Keratinocyte (primary cell): ENCODE measurements at places on chromosomes 5 and 9. TPM values are rescaled to one million over a fixed set of nuclear protein-coding genes. Genes with fewer than 3 reads are reported as not detected.

The CD180 gene
- polyA plus RNA-seq: not detected in 3 replicates

DNA sequence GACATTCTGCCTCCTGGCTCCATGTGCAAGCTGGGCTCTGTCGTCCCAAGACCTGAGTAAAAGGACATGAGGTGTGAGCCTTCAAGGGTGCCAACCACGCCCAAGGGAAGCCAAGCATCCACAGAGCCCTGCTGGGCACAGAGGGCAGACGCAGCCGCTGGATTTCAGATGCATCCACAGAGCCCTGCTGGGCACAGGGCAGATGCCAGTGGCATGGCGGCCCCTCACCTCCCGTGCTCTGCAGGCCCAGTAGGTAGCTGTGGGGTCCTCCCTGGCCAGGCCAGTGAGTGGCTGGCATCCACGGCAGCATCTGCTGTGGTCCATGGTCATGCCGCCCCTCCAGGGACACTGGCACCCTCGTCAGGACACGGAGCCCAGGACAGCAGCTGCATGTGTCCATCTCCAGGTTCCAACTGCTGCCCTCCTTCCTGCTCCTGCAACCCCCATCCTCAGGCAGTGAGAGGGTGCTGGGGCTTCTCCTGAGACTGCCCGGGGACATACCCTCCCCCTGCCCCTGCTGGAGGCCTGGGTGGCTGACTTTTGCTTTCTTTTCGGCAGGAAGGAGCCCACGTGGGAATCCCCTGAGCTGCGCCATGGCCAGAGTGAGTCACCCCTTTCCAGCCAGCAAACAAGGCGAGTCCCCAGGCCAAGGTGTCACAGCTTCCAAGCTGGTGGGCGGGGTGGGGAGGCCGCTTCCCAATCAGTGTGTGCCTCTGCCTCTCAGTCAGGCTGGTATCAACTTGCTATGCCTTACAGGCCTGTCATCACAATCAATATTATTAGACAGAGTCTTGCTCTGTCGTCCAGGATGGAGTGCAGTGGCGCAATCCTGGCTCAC lies 4.0 kb upstream of the TRAF2 start:
- DNase-seq: peak; percentile 72

GRCh38 chr5:136769900-136770684 lies 404.7 kb upstream of the TRPC7 start:
- DNase-seq: peak; percentile 1

DNA sequence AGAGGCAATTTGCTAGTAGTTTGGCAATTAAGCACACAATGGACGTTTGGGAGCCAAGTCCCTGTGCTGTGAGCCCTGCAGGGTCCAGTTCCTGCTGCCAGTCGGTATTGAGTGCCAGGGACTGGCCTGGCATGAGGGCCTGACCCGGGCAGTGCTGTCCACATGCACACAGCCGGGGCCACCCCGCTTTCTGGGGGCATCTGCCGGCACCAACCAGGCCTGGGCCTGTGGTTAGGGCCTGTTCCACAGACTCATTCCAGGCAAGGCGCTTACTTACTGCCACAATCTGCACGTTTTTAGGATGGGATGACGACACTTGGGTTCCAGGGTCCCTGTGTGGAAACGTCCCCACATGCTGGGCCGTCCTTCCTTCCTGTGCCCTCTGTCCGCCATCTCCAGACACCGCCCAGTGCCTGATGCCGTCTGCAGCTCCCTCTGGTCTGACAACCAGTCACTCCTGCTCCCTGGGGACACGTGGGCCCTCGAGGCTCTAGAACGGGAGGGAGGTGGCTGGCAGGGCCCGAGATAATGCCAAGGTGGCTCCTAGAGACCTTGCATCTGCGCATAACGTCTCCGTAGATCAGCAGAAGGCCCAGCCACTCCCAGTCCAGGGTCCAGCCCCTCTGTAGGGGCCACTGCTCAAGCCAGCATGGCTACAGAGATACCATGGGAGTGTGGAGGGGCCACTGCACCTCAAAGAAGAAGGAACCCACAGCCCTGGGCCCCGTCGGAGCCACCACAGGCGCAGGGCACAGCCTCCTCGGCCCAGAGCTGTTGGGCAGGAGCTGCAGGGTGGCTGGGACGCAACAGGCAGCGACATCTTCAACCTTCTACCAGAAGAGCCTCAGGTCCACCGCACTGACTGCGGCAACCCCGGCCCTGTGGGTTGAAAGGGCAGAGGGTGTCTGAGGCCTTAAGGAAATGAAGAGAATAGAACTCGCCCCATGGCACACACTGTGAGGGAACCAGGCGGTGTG lies 24.7 kb downstream of the SLC9A3 start:
- DNase-seq: no peak

The KIF12 gene
- polyA plus RNA-seq: 1.3 to 2.3 TPM (median 1.5 TPM) in 3 replicates

The ACOT12 gene
- 0.06 TPM in 1 of 3 replicates, not detected in the others for polyA plus RNA-seq

DNA sequence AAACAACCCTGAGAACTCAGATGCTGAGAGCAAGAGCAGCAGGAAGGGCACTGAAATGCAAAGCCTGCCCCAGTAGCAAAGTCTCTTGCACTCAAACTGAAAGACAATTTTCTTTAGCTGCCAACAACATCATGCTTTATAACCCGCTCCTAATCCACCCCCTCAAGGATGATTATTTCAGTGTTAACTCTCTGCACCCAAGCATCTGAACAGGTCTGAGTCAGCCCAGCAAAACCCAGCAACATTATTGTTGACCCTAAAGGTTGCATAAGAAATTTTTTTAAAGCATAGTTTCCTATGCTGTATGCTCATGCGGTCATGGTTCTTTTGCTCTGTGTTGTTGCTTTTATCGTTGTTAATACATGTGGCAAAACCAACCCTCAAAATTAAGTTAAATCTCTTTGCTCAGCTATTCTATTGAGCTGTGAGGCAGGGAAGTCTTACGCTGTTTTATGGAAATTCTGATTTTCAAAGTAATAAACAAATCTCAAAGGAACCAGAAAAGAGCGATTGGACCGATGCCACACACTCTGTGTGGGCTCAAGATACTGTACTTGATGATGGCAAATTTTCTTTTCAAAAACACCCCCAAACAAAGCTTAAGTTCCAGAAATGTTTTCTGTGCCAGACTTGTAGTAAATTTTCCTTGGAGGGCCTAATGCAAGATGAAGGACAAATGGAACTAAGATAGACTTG lies 440.6 kb upstream of the MPDZ start:
- no peak for DNase-seq

DNA sequence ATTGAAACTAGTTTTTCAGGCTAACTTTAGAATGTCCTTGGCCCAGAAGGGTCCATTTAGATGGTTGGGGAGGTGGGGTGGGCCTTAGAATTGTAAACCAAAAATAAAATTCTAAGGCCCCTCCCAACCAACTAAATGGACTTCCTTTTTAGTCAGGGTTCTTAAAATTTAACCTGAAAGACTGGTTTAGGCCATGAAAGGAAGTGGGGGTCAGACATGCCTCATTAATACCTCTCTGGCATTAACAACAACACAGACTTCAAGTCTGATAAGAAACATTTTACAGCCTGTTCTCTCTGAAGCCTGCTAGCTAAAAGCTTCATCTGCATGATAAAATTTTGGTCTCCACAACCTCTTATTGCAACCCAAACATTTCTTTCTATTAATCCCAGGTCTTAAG lies 65.5 kb upstream of the TNC start:
- no peak for DNase-seq

DNA sequence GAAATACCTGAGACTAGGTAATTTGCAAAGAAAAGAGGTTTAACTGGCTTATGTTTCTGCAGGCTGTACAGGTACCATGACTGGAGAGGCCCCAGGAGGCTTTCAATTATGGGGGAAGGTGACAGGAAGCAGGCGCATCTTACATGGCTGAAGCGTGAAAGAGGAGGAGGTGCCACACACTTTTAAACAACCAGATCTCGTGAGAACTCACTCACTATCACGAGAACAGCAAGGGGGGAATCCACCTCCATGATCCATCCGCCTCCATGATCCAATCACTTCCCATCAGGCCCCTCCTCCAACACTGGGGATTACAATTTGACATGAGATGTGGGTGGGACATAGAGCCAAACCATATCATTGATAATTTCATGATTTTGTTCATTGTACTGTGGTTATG lies 2.5 kb upstream of the MED27 start:
- no peak for DNase-seq

GRCh38 chr5:53334431-53334941 lies 145.9 kb upstream of the FST start:
- DNase-seq: peak; percentile 97

The SH3TC2 gene
- polyA plus RNA-seq: 13.8 to 19.0 TPM (median 18.9 TPM) in 3 replicates

GRCh38 chr9:90895786-90896185 lies 94.2 kb downstream of the SYK start:
- no peak for DNase-seq

DNA sequence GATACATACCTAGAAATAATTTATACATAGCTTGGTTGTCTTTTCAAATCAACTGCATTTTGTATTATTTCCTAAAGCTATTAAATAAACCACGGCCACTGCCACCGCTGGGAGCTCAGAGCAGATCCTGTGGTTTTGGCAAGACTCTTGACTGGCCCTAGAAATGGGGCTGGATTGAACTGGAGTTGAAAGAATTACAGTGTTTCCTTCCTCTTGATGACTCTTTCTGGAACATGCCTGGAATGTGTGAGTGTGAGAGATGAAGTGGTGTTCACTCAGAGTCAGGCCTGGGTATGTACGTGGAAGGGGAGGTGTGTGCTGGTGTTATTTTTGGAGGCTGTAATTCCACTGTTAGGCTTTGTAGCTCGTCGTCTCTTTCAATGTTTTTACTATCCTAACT lies 45.9 kb downstream of the TEK start:
- DNase-seq: peak; percentile 36

GRCh38 chr5:153372425-153373129 lies 117.9 kb upstream of the GRIA1 start:
- no peak for DNase-seq

DNA sequence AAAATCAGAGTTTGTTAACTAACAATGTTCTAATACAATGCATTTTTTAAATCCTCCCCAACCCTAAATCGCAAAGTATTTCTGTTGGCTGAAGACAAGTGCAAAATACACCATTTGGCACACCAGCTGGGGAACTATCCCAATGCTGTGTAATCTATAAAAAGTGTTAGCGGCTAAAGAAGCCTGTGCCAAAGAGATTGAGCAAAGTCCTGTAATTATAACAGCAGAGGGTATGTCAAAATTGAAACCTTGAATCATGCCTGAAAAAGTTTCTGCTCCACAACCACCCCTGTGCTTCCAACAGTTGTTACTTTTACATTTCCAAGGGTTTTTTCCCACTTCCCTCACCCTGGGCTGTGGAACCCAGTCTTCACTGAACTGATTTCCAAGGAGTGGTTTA lies 83.1 kb upstream of the PLPP6 start:
- no peak for DNase-seq

DNA sequence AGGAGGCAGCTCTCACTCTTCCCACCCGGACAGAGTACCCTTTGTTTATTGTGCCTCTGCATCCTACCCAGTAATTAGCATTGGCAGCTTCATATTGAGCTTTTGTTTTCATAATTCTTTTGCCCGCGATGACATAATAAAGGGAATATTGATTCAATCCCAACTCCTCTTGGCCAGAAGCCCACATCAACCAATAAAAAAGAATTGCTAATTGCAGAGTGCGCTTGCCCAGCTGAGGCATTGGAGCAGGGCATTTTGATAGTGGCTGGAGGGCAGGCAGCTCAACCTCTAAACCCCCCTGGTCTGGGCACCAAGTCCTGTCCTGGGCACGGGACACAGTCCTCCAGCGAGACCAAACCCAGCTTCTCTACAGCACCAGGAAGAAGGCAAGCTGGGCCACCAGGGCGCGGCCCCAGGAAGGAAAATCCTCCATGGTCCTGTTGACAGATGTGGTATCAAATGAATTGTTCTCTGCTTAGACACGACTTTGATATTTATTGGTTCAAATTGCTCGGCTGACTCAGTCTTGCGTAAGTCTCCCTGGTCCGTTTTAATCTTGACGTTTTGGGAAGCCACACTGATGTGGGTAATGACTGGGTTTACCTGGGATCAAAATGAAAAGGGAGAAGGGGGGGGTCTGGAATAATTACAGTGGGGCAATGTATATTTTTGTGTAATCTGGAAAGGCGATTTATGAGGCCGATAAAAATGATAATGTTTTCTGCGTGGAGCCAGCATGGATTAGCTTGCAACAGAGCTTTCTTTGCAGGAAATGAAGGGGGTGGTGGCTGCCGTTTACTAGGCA lies 220.7 kb upstream of the MSX2 start:
- peak; percentile 40 for DNase-seq

DNA sequence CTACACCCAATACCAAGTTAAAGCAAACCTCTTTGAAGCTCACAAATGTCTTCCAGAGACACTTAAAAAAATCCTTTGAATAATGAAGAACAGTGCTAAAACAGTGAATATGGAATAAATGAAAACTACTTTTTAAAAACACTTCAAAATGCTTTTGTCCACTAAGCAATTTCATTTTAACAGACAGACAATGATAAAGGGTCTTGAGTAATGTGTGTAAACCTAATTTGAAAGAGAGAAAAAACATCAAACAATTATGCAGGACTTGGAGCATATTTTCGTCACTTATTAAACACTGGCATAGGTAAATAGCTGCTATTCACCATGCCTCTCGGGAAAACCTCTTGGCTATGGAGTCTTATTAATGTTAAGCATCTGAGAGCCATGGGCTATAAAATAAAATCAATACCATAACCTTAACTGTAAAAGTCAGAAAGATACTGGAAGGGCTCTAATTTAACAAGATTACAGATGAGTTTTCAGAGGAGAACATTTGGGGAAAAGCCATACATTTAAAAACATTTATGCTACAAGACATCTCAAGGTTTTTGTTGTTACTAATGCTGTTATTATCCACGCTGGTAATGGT lies 177.8 kb downstream of the NFIB start:
- DNase-seq: no peak

DNA sequence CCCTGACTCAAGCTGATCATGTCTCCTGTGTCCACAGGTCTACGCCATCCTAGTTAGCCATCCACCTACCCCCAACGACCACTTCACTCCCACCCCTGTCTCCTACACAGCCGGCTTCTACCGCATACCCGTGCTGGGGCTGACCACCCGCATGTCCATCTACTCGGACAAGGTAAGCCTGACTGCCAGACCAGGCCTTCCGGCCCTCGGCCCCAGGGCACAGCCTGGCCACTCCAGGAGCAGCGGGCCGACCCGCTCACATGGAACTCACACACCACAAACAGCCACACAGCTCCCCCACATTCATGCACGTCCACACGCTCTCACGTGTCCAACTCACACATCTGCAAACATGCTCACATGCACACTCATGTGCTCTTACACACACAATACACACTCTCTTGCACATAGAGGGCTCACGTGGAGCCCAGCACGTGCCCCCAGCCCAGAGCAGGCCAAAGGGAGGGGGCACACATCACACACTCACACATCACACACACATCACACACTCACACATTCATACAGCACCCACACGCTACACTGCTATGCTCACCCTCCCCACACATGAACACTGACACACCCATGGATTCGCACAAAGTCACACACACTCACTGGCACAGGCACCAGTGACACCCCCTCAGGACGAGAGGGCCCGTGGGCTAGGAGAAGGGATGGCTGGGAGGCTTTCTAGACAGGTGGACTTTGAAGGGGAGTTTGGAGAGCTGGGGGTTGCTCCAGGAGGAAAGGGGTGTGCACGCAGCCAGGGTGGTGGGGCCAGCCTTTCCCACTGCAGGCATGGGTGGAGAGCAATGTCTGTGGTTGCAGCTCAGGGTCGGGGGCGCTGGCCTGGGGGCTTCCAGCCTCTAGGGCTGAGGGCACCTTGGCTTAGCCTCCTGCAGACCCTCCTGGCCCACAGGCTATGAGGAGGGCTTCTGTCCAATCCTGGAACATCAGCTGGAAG lies 3.3 kb downstream of the GRIN1 start:
- no peak for DNase-seq

The NDUFS4 gene
- polyA plus RNA-seq: 69.3 to 118 TPM (median 102 TPM) in 3 replicates

GRCh38 chr5:110343616-110344015 lies 382.9 kb downstream of the TMEM232 start:
- no peak for DNase-seq

GRCh38 chr5:76273206-76273885 lies 129.7 kb upstream of the IQGAP2 start:
- no peak for DNase-seq
